Keratinocyte (primary cell): ENCODE measurements at places on chromosomes 3 and 15.

- no peak for DNase-seq
Observed at GRCh38 chr3:14150078-14150477, 25.2 kb downstream of the TMEM43 start.

DNA sequence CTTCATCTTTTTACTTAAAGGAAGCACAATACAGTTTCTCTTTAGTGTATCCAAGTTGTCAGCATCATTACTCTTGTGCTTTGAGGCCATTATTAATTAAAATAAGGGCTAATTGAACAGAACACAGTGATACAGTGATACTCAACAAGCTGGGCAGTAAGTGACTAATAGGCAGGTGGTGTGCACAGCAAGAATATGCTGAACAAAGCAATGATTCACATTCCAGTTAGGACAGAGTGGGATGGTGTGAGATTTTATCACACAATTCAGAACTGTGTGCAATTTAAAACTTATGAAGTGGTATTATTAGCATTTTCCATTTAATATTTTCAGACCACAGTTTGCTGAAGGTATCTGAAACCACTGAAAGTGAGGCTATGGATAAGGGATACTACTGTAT lies 116.9 kb downstream of the PLOD2 start:
- no peak for DNase-seq

DNA sequence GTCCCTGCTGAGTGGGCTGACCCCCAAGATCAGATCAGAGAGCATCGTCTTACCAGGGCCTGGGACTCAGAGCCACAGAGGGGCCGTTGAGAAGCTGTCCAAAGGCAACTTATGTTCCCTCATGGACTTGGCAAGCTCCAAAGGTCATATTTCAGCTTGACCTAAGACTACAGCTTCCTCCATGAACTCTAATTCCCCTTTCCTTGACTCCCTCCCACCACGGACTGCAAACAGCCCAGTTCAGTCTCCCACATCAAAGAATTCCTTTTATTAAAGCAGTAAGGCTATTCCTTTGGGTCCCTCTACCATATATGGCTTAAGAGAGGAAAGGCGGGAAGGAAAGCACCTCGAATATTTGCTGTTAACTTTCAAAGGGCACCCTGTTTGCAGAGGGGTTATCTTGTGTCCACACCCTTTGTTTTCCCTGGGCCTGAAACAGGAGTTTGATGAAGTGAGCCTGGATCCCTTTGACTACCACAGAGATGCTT lies 146.1 kb upstream of the THBS1 start:
- DNase-seq, result no peak

DNA sequence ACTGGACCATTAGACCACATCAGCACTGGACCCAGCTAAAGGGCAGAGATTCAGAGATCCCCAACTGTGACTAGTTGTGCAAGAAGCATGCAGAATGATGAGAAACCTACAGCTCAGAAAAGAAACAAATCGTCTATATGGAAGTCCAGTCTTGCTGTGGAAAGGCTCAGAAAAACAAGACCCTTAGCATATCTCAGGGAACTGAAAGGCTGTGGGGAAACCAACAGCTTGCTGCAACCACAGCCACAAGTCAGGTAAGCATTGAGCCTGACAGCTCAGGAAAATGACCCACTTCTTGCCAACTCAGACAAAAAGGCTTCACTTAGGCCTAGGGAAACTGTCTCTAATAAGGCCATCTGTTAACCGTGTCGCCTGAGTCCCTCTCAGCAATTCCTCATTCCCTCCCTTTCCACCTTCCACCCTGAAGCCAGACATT lies 145.6 kb downstream of the LSAMP start:
- no peak for DNase-seq

DNA sequence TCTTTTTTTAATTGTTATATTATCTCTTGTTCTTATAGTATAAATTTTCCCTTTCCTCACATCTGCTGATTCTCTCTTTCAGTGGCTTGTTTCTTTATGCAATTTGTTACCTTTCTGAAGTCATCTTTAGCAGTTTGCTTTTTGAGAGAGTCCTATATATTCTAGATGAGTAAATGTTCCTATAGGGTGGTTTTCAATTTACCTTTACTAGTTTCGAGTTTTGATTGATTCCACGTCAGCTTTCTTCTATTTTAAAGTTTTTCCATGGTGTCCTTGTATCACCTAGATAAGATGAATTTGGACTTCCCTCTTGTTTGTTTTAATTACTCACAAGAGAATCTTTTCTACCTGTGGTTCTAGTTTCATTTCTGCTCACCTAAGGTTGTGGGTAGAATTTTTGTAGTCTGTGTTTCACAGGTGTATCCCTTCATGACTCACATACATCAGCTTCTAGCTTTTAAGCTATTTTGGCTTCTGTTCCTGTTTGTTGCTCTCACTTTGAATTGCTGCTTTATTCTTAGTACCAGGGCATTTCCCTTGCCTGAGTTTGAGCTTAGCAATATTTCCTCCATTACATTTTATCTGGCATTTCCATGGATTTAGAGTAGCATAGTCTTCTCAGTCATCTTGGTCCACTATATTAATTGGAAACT lies 6.4 kb downstream of the TEX9 start:
- DNase-seq, result no peak

GRCh38 chr3:10353661-10354360 lies 32.9 kb upstream of the SEC13 start:
- no peak for DNase-seq

DNA sequence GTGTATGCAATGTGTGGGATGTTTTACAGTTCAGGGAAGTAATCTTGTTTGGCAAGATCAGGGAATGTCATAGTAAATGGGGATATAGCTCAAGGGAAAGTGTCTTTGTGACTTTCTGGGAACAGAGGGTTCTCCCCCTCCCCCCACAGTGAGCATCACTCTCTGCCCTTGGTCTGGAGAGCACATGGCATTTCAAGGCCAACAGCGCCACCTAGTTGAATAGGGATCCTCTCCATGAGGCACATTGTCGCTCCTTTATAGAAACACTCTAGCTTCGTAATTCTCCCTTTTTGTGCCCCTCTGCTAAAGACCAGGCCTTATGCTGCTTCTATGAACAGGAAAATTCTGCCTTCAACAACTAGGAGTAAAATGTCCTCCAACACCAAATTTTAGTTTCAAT lies 37.1 kb upstream of the ARNT2 start:
- no peak for DNase-seq

- DNase-seq, result no peak
Observed at GRCh38 chr3:77321646-77322045, 281.7 kb downstream of the ROBO2 start.

DNA sequence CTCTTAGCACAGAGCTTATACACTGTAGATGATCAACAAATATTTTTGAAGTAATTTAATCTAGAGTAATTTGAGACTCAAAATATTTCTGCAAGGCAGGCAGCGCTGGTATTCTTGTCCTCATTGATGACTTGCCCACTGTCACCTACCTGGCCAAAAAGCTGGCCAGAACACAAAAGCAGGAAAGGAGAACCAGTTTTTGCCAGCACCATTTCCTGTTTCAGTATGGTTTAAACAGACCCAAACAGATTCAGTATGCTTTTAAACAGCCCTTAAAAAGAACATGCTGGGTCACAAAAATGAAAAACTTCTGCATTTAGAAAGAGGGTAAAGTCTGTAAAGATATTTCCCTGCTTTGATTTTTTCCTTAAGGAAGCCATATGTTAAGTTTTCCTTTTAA lies 42.3 kb upstream of the ZNF280D start:
- DNase-seq, result no peak

- no peak for DNase-seq
Observed at GRCh38 chr3:19799115-19799514, 134.9 kb downstream of the EFHB start.

DNA sequence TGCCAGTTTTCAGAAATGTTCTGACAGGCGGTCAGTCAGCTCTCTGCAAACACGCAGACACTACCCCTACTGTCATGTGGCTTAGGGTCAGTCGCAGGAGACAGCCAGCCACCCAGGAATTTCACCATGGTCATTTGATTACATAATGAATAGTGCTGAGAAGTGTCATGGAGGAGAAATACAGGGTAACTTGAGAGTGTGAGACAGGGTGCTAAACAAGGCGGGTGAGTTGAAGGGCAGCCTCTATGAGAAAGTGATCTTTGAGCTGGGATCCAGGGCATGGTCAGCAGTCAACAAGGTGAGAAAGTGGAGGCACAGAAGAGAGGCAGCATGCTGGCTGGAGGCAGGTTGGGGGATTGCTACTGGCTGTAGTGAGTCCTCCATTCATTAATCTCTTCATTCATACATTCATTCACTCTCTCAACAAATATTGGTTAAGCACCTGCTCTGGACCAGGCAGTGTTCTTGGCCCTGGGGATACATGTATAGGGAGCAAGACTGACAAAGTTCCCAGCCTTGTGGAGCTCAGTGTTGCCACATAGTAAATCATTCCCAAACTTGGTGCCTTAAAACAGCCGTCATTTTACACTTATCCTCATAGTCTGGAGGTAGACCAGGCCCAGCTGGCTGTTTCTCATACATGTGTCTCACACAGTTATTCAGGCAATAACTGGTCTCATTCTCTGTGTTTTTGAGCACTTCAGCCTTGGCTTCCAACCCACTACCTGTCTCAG lies 14.8 kb downstream of the PXYLP1 start:
- DNase-seq, result no peak

- no peak for DNase-seq
Observed at GRCh38 chr3:112333381-112334317, 693 bp downstream of the CD200 start.

DNA sequence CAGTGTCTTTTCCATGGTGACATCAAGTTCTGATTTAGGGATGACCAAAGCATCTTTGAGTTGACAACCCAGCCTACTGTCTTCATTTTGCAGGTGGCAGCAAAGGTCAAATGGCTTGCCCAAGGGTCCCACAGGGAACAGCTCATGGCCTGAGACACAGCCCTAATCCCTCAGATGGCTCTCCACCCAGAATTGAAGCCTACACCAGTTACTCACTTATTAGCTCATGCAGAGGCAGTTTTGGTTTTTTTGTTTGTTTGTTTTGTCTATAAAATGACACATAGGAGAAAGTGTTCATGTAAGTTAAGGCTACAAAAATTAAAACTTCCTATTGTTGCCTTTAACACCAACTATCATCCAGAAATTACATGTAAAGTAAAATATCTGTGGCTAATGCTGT lies 167.9 kb downstream of the OSBPL10 start:
- no peak for DNase-seq

DNA sequence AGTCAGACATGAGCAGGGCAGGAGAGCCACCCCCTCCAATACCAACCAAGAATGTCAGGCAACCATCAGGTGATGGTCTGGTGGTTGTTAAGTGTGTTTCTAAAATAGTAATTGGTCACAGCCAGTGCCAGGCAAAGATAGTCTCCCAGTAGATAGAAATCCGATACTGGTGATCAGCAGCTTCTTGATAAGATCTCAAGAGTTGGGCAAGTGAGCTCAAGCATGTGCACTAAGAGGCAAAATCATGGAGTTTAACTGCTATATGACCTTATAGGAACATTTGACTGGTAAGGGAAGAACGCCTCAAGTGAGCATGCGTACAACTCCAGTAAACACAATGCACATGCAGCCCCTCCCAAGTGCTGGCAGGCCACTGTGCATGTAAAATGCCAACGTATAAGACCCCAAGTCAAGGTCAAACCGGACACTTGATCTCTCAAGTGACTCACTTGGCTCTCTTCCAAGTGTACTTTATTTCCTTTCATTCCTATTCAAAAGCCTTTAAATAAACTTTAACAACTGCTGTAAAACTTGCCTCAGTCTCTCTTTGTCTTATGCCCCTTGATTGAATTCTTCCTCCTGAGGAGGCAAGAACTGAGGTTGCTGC lies 36.0 kb upstream of the CBLB start:
- no peak for DNase-seq

DNA sequence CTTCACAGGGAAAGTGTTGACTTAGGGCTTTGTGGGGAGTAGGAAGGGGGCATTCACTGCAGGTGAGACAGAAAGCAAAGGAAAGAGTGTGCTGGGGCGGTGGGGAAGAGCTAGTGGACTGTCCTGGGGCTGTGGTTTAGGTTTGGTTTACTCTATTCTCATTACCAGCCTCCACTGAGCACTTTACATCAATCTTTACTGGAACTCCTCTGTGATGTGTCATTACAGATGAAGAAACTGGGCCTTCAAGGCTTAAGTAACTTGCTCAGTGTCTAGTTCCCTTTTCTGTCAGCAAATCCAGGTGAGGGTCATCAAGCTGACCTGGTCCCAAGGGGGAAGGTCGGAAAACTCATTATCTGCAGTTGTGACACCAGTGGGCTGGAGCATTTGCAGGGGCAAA lies 120.2 kb upstream of the PFN2 start:
- no peak for DNase-seq

DNA sequence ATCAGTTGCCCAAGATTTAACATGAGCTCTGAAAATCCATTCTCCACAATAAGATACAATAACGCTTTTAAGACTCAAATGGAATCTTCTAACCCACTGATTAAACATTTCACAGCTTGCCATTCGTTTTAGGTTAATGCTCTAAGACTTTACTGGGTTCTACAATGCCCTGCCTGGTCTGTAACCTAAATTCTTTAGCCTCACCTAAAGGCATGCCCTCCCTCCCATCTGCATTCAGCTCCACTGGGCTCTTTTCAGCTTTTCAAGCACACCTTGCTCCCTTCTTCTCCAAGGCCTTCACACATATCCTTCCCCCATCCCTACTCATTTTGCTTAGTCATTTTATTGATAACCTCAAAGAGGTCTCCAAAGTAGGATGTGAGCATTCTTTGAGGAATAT lies 290.9 kb downstream of the LSAMP start:
- no peak for DNase-seq

- DNase-seq, result no peak
Observed at GRCh38 chr3:165196577-165197480, 645 bp upstream of the SLITRK3 start.

DNA sequence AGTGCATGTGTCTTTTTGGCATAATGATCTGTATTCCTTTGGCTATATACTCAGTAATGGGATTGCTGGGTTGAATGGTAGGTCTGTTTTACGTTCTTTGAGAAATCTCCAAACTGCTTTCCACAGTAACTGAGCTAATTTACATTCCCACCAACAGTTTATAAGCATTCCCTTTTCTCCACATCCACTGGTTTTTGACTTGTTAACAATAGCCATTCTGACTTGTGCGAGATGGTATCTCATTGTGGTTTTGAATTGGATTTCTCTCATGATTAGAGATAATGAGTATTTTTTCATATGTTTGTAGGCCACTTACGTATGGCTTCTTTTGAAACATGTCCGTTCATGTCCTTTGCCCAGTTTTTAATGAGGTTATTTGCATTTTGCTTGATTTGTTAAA lies 117.7 kb downstream of the CHCHD4 start:
- no peak for DNase-seq

DNA sequence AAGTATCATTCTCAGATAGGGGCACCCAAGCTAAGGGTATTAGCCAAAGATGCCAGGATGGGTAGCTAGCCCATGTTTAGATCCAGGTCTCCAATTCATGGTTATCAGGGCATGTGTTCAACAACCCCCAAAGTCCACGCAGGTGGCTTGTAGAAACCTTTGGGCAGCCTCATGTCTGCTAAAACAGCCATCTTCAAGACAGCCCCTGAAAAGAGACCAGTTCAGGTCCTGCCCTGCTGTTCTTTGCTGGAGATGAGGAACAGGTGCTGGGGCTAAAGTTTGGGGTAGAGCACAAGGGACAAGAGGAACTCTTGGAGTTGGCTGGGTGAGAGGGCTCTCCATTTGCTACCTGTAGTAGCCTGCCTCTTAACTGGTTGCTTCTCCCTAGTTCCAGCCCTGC lies 4.6 kb downstream of the PPM1M start:
- DNase-seq, result no peak
